Stimulated activated CD8-positive, alpha-beta memory T cell treated with anti-CD3 and anti-CD28 coated beads, Interleukin-12 subunit alpha, Interleukin-12 subunit beta, amount 100 ng/mL, for 1 hour (primary cell): ENCODE measurements at places on chromosomes 3 and 15.

GRCh38 chr3:67389176-67389575 lies 265.2 kb downstream of the SUCLG2 start:
- DNase-seq = no peak

DNA sequence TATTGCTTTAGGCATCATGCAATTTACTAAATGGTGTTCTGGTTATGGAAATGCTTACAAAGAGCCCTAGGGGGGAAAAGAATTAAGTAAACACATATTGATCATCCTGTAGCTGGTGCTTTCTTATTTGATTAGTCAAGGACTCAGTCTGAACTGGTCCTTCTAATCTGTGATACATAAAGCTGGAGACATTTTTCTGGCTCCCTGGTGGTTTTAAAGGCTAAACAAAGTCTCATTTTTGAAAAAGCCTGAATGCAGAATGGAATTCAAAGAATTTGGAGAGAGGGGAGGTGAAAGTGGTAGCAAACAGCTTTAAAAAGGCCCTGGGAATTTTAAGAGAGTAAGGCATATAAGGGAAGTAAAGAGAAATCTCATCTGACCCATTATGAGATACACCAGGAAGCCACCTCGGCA lies 149.7 kb downstream of the RBMS3 start:
- no peak for DNase-seq

- no peak for DNase-seq
Observed at GRCh38 chr15:27530994-27531393, 560.0 kb downstream of the GABRG3 start.

DNA sequence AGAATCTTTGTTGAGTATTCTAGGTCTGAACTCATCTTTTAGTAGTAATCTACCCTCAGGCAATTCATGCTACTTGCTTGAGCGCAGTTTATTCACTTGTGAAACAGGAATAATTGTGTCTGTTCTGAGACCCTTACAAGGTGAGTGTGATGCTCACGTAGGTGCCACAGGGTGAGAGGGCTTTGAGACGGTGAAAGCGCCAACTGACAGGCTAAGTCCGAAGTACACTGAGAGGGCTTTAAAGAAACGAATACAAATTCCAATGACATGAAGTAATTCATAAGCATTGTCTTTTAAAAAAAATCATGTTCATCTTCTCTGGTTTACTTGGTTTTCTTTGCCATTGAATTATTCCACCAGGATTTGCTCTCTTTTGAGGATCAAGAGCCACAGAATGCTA lies 393.7 kb upstream of the RGMA start:
- DNase-seq = no peak

DNA sequence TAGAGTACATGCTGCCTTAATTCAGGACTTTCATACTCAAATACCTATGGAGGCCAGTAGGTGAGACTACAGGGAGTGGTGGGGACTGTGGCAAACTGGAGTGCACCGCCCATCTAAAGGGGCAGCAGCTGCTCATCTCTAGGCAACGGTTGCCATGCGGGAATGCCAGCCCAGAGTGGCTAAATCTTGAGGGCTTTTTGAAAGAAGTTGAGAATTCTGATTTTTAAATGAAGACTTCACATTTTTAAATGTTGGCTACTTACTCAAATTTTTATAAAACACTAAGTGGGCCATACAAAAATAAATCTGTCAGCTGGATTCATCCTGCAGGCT lies 90.8 kb upstream of the PRR23E start:
- DNase-seq = no peak

- no peak for DNase-seq
Observed at GRCh38 chr3:2711081-2711480, 399.1 kb downstream of the IL5RA start.

- no peak for DNase-seq
Observed at GRCh38 chr15:84833447-84834228, 16.5 kb downstream of the ALPK3 start.

DNA sequence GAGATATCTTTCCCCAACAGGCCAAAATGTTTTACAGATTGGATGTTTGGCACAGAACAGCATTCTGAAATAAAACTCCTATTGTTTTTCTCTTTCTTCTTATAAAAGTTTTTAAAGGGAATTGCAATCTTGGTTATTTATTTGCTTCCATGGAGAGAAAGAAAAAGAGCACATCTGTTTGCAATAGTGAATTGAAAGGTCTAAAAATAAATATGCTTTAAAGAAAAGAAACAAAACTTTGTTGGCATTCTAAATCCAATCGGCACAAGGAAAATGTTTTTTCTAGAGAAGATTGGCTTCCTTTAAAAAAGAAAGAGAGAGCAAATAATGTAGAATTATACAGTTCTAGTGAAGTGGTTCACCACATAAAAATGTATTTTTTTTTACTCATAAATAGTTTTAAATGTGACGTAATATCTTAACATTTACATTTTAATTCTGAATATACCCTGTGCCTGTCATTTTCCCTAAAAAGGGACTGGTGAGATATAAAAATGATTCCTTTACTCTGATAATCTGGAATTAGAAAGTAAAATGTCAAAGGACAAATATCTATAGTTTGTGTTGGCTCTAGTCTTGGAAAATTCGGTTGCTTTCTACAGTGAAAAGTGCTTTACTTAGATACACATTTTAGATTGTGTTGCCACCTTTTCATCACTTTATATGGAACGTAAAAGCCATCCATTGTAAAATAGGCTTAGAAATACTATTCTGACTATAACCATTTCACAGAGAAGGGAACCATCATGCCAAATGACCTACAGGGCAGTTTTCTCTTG lies 257.4 kb upstream of the CBLB start:
- no peak for DNase-seq

DNA sequence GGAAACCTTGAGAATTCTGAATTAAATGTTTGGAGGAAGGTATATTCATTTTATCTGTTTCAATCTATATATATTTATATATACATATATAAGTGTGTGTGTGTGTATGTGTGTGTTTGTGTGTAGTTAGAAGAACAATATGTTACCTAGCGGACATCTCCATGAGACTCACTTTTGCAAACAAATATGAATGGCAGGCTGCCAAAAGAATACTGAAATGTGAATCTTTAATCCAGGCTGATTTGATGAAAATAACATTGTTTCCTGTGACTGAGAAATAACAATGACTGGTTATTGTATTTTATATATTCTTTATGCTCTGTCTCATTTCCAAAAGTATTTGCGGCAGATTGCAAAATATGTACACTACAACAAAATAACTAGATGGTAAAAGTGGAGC lies 255.5 kb upstream of the TGFBR2 start:
- no peak for DNase-seq

- no peak for DNase-seq
Observed at GRCh38 chr3:150875548-150875947, 29.7 kb downstream of the MINDY4B start.

- DNase-seq = no peak
Observed at GRCh38 chr3:38646062-38646461, 3.4 kb downstream of the SCN5A start.

DNA sequence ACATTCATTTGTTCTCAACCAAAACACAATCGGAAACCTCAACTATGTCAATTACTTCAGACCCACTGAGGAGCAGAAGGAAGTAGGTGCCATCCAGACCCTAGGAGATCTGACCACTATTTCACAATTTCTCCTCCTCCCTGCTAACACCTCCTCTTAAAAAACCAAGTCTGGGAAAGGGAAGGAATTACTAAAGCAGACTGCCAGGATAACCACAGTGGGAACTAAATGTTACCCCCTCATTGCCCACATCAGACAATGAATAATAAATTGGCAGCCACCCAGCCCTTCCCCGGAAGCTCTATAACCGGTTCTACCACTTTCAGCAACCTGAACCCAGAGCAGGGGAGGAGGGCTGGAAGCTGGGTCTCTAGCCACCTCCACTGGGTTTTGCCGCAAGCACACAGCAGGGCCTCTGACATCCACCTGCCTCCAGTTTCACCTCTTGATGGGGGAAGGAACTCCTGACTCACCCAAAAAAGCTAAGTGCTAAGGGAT lies 17.6 kb downstream of the C15orf62 start:
- DNase-seq = no peak

DNA sequence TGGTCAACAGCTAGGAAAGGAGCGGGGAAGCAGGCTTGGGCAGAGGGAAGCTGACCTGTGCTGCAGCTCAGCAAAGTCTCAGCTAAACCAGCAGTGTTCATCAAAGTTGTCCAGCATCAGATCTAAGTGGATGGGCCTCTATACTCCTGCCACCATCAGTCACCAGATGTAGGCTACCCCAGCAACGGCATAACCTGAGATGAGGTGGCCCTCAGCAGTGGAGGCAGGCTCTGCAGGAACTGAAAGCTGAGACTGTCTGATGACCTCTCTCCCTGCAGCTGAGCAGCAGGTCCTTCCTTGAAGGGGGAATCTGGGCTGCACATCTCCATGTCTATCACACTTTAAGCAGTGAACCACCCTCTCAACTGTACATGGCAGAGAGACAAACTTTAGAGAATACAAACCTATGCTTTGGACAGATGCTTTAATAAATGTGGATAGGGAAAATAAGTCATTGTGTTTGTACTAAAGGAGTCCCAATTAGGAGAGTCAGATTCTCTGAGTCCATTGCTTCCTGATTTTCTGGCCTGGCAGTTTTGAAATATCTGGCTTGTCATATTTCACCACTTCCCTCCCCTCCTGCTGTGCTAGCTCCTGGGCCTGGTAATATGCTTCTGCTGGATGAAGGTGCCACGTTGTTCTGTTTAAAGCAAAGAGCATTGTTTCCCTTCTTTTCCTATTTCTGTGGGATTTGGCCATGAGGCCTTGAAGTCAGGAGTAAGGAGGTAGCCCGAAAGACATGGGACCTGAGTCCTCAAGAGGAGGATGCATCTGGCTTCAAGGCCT lies 11.1 kb upstream of the PSTPIP1 start:
- DNase-seq = no peak

DNA sequence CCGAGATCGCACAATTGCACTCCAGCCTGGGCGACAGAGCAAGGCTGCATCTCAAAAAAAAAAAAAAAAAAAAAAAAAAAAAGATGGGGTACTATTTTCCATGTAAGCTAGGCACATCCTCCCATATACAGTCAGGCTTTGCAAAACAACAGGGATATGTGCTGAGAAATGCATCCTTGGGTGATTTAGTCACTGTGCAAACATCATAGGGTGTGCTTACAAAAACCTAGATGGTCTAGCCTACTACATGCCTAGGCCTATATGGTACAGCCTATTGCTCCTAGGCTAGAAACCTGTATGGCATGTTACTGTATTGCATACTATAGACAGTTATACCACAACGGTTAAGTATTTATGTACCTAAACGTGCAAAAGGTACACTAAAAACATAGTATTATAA lies 75.0 kb downstream of the TTBK2 start:
- DNase-seq = no peak

DNA sequence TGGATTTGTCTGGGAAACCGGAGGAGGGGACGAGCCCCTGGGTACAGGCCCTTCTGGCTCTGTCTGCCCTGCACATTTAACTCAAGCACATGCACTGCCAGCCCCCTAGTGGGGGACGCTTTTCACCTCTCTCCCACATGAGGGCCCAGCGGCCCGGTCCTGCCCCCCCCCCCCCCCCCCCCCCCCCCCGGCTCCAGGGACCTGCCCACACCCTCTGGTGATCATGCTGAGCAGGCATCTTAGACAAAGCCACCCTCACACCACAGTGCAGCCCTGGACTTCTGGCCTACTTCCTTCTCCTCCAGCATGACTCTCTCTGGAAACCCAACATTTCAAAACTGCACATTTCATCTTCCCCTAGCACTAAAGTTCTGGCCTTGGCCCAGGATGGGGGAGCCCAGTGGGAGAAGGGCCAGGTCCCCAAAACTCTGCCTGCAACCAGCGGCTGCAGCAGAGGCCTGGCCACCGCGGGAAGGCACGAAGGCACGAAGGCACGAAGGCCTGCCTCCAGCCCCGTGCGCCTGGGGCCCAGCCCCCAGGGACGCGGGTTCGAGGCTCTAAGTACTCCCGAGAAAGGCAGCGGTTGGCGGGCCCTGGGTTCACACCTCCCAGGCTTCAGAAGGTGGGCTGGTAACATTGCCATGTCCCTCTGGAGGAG lies 14.1 kb downstream of the KLF15 start:
- DNase-seq = no peak

DNA sequence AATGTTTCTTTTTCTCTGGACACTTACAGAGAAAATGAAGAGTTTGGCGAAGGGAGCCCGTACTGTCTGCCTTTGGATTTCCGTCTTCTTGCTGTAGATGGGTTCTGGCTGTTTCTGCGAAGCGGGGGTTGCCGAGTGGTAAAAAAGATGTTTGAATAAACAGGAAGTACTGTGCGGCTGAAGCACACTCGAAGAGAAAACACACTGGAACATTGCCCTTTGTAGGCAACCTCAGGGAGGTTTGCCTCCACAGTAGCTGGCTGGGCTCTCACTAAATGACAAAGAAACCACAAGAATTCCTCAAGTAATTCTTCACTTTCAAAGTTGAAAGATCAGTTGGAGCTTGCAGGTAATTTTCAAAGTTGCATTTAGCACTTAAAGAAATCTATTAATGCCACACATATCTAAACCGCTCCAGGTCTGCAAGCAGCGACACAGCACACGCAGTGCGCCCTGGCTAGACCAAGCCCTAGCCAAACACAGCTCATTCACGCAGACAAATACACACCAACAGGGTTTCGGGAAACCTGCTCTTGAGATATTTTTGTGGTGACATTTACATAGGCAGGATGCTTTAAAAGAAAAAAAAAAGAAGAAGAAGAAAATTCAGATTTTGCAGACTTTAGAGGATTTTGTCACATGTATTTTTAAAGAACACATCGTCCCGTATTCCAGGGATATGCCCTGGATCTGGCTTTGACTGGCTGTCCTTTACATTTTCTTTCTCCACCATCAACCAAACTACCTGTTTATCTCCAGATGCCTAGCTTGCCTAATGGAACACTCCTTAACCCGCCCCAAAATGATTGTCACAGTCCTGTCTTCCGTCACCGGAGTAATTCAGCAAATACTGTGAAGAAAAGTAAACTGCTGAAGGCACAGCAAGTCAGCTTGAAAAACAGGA lies 452.8 kb downstream of the FOXP1 start:
- DNase-seq = peak; percentile 62

GRCh38 chr15:91338766-91339165 lies 238.7 kb downstream of the SV2B start:
- DNase-seq = no peak

DNA sequence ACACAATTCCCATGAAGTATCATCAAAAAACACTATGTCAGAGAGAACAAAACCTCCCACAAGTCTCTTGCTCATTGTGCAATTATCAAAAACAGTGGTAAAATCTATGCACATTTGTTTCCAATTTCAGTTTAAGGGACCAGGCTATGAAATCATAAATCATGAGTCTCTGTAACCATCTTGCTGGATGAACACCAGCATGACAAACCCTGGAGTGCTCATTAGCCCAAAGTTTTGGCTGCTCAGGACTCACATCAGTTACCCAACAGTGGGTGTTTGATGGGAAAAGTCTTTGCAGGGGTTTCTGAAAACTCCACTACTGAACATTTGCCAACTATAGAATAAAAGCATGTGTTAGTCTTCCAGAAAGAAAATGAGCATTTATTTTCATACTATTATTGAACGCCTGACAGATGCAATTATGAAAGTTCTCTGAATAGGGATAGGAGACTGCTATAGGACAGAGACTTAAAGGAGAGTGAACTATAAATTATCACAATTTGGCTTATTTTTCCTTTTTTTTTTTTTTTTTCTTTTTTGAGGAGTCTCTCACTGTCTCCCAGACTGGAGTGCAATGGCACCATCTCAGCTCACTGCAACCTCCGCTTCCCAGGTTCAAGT lies 240.8 kb upstream of the KCNMB2 start:
- no peak for DNase-seq

GRCh38 chr15:60727661-60728060 lies 248.7 kb upstream of the ICE2 start:
- no peak for DNase-seq

GRCh38 chr15:39657668-39658067 lies 76.8 kb downstream of the THBS1 start:
- no peak for DNase-seq

- no peak for DNase-seq
Observed at GRCh38 chr15:42604894-42605744, 29.7 kb downstream of the STARD9 start.
